ENCODE measurements at places on chromosomes 4 and X.

- no peak for DNase-seq
Measured at GRCh38 chrX:150805736-150806135, 92.7 kb downstream of the CD99L2 start.

- no peak for DNase-seq
Measured at GRCh38 chrX:10576777-10577447, 43.5 kb downstream of the MID1 start.

GRCh38 chr4:162787120-162787519, 379.6 kb downstream of the NAF1 start:
- no peak for DNase-seq

- peak; percentile 16 for DNase-seq
Measured at GRCh38 chr4:124953061-124953460, 240.5 kb upstream of the ANKRD50 start.

DNA sequence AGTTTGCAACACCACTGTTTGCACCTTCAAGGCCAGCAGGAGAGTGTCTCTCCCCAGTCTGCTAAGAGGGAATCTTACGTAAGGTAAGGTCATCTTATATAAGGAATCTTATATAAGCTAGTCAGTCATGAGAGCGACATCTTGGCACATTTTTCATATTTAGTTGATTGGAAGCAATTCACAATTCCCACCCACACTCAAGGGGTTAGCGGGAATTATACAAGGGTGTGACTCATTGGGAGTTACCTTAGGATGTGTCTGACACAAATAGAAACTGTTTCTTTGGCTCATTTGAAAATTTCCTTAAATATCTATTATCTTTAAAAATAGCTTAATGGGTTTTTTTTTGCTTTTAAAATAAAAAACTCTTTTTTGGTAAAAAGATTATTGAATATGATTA, 62.1 kb upstream of the GRPR start:
- DNase-seq = no peak

Measured in kidney glomerular epithelial cell (primary cell).